Left renal pelvis (tissue), 4 donors: ENCODE measurements at places on chromosomes 12 and 14.

- DNase-seq, result no peak
Observed at GRCh38 chr14:70707138-70708038, 65.7 kb downstream of the TTC9 start.

DNA sequence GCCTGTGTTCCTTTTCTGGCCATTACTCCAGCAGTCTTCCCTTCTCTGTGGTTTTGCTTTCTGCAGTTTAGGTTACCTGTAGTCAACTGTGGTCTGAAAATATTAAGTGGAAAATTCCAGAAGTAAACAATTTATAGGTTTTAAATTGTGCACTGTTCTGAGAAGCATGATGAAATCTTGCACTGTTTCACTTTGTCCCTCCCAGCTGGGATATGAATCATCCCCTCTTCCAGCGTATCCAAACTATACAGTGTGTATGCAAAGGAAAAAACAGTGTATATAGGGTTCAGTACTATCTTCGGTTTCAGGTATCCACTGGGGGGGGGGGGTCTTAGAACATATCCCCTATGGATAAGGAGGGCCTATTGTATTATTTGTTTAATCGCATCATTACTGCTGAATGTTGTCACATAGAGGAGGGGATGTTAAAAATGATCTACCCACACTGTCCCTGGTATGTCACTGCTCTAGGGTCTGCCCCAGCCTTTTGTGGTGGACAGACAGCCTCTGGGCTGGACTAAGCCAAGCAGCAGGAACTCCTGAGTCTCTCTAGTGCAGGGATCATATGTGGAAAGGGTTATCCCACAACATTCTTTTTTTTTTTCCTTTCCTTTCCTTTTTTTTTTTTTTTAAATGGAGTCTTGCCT is 109.1 kb upstream of the MAX start:
- DNase-seq, result no peak

- DNase-seq, result no peak
Observed at GRCh38 chr12:108896336-108896735, 16.4 kb downstream of the DAO start.

DNA sequence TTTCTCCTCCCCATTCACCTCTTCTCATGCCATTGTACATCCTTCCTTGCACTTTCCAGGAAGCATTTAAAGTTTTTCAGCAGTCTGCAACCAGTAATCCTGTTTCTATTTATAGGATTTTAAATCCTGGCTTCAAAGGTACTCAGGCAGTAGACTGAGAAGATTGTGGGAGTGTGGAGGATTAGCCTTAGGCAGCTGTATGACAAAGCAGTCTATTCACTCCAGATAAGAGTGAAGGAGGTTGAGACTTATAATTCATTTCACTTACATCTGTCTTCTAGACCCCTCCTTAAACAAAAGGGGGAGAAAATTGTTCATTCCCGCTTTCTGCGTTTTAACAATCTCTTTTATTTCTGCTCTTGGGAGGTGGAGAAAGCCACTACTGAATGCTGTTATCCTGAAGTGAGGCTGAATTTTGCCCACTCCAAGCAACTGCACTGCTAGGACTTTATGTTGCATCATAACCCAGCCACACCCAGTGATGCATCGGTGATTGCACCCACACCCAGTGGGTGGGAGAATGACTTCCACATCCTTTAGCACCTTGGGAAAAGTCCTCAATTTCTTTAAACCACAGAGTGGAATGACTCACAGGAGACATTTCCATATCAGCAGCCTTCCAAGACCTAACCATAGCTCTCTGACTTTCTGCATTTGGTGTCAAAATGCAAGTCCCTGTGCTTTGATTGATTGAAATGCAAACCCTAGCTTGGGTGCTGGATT is 382.5 kb upstream of the ATP2B1 start:
- no peak for DNase-seq

DNA sequence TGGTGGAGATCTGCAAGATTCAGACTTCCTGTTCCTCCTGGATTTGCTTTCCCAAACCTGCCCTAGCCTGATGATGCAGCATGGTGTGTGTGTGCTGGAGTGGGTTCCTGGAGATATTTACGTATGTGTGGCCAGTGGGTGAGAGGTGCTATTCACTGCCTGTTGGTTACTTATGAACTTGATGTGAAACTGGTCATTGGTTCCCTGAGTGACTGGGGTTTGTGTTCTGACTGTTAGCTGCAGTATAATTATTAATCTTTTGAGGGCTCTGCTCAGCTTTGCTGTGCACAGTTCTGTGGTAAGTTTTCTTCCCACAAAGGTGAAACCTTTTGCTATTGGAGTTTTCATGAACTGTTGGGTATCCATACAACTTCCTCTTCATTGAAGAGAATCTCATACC is 541.8 kb upstream of the FBXO33 start:
- DNase-seq, result peak; percentile 16

DNA sequence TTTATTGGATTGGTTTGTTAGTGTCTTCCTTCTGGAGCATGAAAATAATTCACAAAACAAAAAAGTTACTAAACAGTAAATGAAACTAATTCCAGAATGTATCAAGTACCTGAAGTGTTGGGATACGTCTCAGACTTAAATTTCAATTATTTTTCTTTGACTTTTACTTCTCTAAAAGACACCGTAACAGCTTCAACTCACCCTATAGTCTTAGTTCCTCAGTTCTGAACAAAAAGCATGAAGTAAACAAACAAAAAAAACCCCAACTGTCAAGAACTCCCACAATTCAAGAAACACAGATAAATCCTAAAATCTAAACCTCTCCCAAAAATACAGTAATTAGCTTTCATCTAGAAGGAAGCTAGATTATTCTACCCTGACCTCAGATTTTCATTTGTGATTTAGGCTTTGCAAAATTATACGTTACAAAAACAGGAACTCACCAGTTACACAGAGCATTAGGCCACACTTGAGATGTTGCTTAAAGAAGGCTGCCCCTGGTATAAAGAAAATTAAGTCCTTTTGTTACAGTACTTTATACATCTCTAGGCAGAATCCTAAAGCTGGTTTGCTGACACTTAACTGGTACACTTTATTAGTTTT is 10.2 kb downstream of the HEATR5A start:
- no peak for DNase-seq

- DNase-seq, result no peak
Observed at GRCh38 chr14:28061006-28061405, 705.6 kb upstream of the FOXG1 start.

DNA sequence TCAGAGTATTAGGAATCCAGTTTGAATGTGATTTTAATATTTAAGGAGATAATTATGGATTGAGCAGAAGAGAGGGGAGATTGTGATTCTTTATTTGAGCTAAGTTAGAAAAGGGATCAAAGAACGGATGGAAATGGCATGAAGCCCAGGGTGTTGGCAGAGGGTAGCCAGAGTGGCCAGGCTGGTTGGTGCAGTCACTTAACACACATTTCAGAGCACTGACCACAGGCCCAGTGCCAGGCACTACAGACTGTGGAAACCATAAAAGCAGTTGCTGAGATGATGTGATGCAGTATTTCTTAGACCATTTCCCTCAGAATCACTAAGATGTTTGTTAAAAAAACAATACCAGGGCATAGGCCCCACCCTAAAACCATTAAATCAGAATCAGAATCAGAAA is 167.7 kb upstream of the AMIGO2 start:
- no peak for DNase-seq

DNA sequence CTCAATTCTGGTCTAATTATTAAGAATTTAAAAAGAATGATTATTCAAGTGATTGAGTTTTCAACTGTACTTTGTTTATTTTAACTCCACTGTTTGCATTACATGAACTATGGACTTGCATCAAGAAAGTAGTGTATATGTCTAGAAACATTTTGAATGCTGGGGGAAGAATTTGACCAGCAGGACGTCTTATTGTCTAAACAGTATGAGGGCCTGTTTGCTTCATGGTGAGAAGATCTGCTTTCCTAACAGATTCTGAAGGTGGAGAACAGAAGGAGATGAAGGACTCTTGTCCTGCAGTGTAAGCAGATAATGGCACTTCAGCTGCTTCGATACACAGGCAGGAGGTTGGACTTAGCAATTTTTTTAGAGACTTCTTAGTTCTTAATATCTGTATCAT is 176.0 kb downstream of the DACT1 start:
- DNase-seq, result no peak

GRCh38 chr12:63961048-63961447 is 116.5 kb downstream of the SRGAP1 start:
- no peak for DNase-seq

DNA sequence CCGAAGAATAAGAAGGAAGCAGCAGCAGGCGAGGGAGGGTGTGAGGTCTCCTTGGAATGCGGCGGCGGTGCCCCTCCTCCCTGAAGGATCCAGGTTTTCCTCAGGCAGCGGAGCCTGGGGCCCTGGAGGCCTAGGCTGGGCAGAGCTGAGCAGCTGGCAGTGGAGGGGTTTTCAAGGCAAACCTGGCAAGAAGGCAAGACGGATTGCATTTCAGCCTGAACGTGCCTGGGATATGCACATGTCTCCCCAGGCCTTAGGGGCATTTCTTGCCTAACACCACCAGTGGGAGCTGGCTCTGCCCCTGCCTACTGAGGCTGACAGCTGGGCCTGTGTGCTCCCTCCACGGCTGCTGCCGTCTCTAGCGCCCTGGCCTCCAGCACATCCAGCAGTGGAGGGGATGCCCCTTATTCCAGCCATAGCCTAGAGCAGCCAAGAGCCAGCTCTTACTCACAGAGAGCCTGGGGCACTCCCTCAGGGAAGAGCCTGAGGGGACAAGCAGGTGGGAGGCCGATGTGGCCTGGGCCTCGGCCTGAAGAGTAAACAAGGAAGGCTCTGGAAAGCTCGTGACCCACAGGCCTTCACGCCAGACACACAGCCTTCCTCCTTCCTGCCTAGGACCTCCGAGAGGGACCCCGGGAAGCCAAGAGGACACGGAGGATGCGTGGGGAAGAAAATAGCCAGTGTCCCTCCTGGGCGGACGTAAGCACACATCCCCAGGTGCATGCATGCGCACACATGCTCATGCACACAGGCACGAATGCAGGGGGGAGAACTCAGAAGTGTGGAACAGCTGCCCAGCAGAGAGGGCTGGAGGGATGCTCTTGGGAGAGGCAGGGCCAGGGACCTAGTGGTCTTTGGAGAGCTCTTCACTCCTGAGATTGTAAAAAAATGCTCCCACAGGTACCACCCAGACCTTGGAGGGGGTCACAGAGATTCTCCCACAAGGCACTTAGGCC is 23.0 kb upstream of the EIF2B2 start:
- DNase-seq, result no peak

- no peak for DNase-seq
Observed at GRCh38 chr12:9074484-9075137, 41.1 kb downstream of the A2M start.

- DNase-seq, result no peak
Observed at GRCh38 chr12:122035292-122035691, 13.6 kb downstream of the BCL7A start.

GRCh38 chr12:127191129-127191528 is 1075.8 kb upstream of the TMEM132C start:
- no peak for DNase-seq

DNA sequence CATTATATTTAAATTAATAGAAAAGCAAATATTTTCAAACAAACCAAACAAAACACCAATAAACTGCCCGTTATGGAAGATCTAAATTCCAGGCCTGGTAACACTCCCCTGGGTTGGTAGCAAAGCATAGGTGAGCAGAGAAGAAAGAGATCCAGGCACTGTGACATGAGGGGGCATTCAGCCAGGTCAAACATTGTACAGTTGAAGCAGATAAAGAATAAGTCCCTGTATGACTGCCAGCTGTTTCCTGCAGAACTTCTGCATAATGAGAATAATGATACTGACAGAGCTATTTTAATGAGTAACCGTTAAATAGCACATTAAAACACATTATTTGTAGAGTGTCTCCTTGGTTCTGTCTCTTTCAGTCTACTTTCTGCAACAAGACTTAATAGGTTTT is 35.4 kb downstream of the SLC38A1 start:
- no peak for DNase-seq

GRCh38 chr12:132423820-132424645 is 65.9 kb upstream of the FBRSL1 start:
- peak; percentile 73 for DNase-seq

DNA sequence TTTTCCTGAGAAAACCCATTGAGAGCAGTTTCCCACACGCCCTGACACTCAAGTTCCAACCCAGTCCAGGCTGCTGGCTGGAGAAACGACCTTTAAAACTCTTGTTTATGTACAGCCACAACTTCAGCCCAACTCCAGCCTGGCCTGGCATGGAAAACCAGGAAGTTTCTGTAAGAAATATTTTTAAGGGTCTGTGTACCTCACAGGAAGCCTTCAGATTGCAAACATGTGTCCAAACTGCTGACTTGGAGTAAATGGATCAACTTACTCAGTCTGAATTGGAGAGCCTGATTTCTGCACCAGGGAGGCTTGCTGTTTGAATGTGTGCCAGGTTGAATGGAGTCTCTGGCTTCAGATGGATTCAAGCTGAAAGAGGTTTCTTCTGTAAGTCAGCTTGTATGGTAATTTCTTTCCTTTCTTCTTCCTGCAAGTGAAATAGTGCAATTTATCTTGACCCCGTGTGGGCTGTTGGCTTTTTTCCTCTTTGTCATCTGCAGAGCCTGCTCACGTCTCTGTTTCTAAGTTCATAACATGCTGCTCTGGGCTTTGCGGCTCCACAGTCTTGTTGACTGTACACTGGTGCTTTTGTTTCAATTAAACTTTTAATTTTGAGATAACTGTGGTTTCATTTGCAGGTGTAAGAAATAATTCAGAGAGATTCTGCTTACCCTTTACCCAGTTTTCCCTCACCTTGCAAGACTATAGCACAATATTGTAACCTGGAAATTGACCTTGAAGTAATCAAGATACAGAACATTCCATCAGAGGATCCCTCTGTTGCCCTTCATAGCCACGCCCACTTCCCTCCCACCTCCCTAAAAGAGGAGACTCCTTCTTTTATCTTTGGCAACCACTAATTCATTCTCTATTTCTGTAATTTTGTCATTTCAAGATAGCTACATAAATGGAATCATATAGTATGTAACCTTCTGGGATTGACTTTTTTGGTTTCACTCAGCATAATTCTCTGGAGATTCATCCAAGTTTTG is 109.7 kb upstream of the PRMT8 start:
- no peak for DNase-seq

- DNase-seq, result no peak
Observed at GRCh38 chr12:40105265-40105514, 691 bp downstream of the SLC2A13 start.

- DNase-seq, result peak; percentile 37
Observed at GRCh38 chr14:95784137-95784536, 70.2 kb upstream of the TCL1A start.

- no peak for DNase-seq
Observed at GRCh38 chr14:81091660-81092059, 129.1 kb downstream of the GTF2A1 start.

- no peak for DNase-seq
Observed at GRCh38 chr14:93103392-93104080, 12.2 kb downstream of the ITPK1 start.

GRCh38 chr12:111467092-111467856 is 61.6 kb downstream of the SH2B3 start:
- DNase-seq, result no peak

GRCh38 chr12:105967038-105967776 is 171.5 kb downstream of the NUAK1 start:
- DNase-seq, result no peak
